ENCODE measurements at places on chromosomes 2 and 18.

DNA sequence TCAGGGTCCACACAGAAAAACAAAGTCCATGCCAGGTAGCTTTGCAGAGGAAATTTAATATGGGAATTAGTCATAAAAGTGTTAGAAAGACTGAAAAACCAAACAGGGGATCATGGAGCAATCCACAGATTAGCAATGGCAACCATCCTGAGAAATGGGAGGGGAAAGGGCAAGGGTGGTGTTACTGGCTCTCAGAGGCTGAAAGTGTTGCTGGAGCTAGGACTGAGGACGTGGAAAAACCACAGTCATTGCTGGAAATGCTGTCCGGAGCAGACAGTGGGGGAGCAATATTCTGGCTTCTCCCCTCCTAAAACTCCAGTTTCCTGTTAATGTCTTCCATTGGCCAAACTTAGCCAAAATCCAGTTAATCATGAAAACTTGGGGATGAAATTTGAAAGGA lies 172.4 kb downstream of the ZBTB7C start:
- DNase-seq: no peak

GRCh38 chr18:9148203-9148552 lies 11.6 kb downstream of the ANKRD12 start:
- no peak for DNase-seq

- DNase-seq: no peak
These were observed 41.1 kb downstream of the LDAH start for GRCh38 chr2:20781656-20782265.

DNA sequence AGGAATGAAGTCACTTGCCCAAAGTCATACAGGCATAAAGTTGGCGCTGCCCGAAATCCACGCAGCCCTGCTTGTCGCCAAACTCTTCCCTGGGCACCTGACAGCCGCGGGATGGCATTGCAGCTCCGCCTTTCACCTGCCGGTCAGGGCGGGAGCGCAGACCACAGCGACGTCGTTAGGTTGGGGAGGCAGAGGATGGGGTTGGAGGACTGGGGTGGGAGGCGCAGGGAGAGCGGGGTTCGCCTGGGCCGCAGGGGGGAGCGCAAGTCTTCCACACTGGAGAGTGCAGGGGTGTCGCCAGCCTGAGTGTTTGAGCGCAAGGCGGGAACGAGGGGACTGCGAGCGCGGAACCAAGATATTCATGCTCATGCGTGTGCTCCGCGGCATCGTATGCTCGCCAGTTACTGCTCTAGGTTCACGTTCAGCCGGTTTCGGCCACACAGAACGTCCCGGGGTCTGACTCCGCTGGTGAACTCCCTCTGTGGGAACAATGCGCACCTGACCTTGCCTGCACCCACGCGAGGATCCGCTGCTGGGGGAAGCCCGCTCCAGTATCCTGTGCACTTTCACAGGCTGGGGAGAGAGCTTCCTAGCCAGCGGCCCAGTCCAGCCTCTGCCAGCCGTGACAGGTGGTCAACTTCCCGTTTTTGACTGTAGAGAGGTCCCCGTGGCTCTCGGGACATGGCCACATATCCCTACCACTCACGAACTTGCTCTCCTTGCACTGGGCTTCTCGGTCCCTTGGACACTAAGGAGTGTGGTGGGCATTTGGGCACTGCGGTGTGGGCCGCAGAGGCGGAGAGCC lies 767 bp upstream of the NPPC start:
- no peak for DNase-seq

GRCh38 chr2:121849236-121849635 lies 93.8 kb downstream of the TSN start:
- DNase-seq: no peak

GRCh38 chr2:105775809-105776559 lies 31.3 kb downstream of the NCK2 start:
- no peak for DNase-seq

- no peak for DNase-seq
These were observed 17.5 kb downstream of the SERTAD2 start for GRCh38 chr2:64635976-64636911.

GRCh38 chr2:180630756-180631155 lies 349.6 kb upstream of the UBE2E3 start:
- no peak for DNase-seq

GRCh38 chr18:5309888-5310470 lies 14.5 kb upstream of the ZBTB14 start:
- no peak for DNase-seq

- no peak for DNase-seq
These were observed 66.5 kb upstream of the TGIF1 start for GRCh38 chr18:3383381-3383915.

- DNase-seq: no peak
These were observed 479.7 kb downstream of the TXNL1 start for GRCh38 chr18:56158676-56159075.

- DNase-seq: no peak
These were observed 78.3 kb upstream of the MAP4K3 start for GRCh38 chr2:39515273-39515896.

- DNase-seq: no peak
These were observed 7.5 kb downstream of the LCLAT1 start for GRCh38 chr2:30454571-30454970.

DNA sequence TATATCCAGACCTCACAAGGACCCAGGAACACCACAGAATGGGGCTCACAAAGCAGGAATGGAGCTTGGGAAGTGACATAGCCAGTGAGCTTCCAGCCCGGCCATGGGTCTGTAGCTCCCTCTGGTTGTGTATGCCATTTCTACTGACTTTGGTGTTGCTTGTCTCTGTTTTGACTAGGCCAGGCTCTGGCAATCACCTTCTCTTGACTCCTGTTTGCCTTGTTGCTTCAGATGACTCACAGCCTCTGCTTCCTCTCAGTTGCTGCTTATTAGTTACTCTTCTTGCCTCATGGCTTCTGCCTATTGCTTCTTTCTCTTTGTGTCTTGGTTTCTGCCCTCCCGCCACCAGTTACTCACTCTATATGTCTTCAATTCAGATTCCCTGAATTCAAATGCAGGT lies 15.8 kb upstream of the IER3IP1 start:
- DNase-seq: no peak

- no peak for DNase-seq
These were observed 2.7 kb upstream of the DTYMK start for GRCh38 chr2:241689306-241689705.

DNA sequence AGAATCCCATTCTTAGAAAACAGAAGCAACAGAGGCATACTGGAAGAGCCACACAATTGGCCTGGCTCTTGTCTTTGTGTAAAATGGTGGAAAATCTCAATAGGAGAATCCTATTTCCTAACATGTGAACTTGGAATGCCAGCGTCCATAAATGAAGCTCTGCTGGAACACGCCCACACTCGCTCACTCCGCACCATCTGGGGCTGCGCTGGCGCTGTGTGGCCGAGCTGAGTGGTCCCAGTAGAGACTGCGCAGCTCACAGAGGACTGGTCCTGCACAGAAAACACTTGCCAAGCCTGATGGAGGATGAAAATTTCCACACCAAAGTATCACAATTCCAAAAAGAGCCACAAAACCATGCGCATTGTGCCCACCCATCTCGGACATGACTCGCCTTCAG lies 56.2 kb downstream of the PXDN start:
- no peak for DNase-seq

DNA sequence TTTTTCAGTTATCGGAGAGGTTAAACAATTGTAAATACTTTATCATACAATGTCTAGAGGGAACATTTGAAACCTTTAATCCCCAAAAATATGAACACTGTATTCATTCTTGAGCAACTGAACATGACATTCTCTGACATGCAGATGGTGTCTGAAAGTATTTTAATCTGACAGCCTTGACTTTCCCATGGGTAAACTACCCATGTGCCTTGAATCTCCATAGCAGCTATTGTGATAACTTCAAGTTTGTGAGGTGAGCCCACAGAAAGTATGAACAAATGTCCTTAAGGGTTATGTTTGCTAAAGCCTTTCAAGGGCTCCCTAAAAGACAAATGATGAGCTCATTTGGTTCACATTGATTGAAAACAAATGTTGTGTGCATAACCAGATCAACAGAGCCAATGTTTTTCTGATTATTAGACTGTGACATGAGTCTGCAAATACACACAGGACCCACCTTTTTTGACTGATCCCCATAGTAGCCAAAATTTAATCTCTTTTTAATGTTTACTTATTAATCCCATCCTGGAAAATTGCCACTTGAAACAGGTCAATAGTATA lies 1326.0 kb downstream of the LRP1B start:
- DNase-seq: no peak

- DNase-seq: no peak
These were observed 61.0 kb downstream of the AQP4 start for GRCh38 chr18:26804519-26804918.

DNA sequence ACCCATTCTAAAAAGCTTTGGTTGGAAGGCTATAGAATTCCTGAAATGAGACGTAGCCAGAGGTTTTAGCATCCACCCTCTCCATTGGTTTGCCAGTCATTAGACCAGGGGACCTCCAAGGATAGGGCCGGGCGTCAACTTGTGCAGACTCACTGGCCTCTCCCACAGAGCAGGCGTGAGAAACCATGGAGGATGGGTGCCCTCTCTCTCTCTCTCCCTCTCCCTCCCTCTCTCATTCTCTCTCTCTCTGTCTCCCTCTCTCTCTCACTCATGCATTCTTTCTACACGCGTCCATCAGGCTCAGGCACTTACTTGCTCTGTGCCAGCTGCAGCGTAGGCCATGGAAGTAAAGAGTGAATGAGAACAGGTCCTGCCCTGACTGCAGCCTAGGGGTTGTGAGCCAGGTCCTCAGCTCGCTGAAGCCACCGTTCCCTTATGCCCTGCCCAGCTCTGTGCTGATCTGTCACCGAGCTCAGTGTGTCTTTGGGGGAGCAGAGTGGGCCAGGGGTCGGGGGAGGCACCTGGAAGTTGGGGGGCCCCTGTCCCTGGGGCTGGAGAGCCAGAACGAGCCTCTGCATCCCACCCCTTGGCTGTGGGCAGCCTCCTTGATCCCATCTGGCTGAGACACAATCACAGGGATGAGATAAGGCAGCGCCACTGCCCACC lies 304.4 kb upstream of the HS6ST1 start:
- DNase-seq: no peak

DNA sequence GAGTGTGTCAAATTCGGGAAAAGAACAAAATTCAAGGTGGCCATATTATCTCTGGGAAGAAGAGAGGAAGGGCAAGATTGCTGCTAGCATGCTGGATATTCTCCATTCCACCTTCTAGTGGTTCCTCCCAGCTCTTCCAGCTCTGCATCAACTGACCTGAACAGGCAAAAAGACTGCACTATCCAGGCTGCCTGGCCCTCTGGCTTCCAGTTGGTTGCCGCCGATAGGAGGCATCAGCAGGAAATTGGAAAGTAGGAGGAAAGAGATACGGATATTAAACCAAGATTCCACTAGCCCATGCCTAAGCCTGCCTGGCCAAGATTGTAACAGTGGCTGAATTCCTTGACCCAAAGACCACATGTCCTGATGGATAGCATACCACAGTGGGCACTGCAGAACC lies 1.7 kb upstream of the RTTN start:
- no peak for DNase-seq

- no peak for DNase-seq
These were observed 24.2 kb downstream of the DHRS9 start for GRCh38 chr2:169093535-169093934.

DNA sequence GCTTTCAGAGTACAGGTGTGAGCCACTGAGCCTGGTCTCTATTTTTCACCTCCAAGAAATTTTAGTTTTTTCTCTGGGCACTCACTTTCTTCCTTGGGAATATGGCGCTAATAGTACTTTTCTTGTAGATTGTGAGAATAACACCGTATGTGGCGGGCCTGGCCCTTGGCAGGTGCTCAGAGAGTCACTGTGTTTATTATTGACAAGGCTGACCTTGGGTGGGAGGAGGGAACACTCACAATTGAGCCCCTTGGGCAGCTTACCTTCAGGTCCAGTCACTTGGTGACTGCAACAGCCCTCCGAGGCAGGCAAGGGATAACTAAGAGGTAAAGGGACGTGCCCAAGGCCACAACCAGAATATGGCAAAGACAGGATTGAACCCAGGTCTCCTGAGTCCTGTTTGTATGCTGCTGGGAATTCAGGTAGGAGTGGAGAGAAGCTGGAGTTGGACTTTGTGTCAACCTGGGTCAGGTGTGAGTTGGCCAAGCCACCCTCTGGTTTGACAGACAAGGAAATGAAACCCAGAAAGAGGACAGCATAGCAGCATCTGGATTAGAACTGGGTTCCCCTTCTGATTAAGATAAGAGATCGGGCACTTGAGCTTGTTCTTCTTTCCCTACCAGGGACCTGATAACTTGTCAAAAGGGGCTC lies 2.8 kb upstream of the STK25 start:
- no peak for DNase-seq

DNA sequence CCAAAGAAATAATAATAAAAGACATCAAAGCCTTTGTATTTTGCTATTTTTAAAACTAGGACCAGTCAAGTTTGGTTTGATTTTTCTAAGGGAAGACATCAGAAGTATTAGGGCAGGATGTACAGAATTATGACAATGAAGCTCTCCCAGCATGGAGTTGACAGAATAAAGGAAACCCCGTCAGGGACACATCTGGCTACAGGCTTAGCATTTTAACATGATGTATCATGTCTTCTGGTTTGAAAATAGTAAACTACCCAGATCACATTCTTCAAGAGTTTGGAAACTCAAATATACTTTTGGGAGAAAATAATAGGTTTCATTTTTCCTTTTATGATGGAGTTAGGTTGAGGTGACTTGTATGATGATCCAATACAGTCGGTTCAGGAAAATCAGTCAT lies 552.0 kb upstream of the CDH2 start:
- DNase-seq: no peak

- DNase-seq: no peak
These were observed 177.3 kb downstream of the ANKRD30B start for GRCh38 chr18:14925281-14925709.

- DNase-seq: no peak
These were observed 3.0 kb upstream of the NMUR1 start for GRCh38 chr2:231533086-231533776.

DNA sequence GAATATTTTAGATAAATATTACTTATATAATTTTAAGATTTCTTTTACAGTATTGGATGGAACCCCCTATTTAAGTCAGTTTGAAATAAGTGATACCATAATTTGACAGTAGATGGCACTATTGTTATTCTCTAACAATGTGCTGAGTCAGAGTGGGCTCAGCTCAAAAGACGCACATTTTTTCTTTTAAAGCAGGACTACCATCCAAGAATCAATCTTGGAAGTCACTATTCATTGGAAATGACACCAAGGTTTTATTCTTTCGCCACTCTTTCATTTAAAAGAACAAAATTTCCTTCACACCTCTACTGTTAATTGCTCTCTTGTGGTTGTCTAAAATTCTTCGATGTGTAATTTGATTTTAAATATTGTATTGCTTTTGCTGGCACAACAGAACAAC lies 32.6 kb upstream of the SPAG16 start:
- DNase-seq: peak; percentile 77

GRCh38 chr2:88329815-88330603 lies 122.5 kb downstream of the FOXI3 start:
- peak; percentile 47 for DNase-seq

DNA sequence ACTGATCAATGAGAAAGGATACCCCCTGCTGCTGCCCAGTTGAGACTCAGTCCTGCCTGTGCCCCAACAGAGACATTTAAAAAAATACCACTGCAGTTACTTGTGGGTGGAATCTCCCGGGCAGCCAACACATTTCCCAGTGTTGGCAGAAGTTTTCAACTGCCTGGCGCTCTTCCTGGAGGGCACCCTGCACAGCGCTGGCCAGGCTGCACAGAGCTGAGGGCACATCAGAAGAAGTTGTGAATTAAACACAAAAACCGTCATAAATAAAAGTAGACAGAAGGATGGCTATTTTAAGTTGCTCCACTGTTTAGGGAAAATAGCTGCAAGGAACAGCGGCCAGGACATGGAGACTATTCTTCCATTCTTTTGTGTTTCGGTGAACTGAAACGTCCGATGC lies 110.2 kb upstream of the THOC1 start:
- no peak for DNase-seq

GRCh38 chr18:42534313-42534712 lies 579.3 kb downstream of the PIK3C3 start:
- DNase-seq: no peak

Data from NCI-H1436 (cell line).